ENCODE measurements at places on chromosomes 3 and 15.

DNA sequence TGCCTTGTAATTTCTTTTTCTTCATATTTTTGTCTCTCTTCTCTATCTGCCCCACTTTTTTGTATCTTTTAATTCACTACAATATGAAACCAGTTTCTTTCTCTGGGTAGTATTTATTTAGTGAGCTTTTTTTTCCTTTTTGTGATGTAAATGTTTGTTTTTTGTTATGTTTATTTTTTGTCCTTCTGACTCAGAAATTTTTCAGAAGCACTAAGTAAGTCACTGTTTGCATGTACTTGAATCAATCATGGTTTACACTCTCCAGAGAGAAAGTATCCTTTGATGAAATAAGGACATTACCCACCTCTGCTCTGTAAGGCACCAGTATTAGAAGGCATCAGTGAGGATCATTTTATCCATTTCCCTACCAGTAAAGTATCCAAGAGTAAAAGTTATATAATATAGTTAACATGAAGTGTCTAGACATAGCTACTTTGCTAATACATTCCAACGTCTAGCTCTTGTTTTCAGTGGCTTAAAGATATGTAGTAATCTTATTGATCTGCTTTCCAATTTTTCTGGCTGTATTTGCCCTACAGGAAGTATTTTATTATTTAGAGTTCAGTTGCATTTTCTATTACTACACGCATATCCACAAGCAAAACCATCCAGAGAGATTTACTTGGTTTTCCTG is 25.4 kb downstream of the FILIP1L start:
- no peak for DNase-seq

DNA sequence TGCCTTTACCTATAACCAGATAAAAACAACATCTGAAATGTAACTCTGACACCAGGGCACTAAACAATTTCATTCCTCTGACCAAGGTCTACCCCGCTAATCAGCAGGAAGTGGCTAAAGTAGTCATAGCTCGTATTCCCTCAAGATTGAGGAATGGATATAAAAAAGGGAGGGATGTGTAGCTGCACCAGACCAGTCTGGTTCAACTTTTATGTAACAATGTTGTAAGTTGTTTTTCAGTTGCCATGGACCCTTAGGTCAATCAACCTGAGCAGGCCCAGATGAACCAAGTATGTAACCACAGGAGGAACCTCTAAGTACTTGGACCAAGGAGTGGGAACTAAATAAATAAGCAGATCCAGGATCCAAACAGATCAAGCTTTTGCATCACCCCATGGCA is 28.4 kb upstream of the IFT57 start:
- DNase-seq, result no peak

GRCh38 chr3:181103605-181104004 is 114.1 kb upstream of the DNAJC19 start:
- DNase-seq, result no peak

- DNase-seq, result no peak
Measured at GRCh38 chr15:54803134-54803808, 393.5 kb downstream of the RSL24D1 start.

DNA sequence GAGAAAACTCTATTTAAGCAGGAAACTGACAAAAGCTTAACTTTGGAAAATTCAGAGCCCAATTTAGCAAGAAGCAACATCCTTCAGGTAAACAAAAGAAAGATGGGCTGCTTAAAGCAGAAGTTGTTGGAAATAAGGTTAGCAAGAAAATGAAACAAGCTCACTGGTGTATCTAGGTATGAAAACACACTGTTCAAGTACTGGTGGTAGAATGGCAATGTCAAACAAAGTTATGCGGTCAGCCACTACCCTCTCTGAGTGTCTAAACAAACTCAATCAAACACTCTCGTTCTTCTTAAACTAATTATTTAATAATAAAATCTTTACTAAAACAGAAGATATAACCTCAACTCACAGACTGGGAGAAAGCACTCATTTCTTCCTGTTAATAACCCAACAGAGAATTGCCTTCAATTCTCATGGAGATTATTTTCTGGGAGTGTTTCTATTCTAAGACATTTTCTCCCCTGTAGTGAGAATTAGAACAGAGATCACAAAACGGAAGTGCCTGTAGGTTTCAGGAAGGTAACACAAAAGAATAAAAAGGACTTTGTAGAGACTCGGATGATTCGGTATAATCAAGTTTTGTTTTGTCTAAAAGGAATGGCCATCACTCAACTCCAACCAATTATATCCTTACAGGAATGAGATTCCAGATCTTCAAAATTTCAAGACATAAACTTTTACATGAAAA is 28.9 kb downstream of the PRICKLE2 start:
- DNase-seq, result no peak

DNA sequence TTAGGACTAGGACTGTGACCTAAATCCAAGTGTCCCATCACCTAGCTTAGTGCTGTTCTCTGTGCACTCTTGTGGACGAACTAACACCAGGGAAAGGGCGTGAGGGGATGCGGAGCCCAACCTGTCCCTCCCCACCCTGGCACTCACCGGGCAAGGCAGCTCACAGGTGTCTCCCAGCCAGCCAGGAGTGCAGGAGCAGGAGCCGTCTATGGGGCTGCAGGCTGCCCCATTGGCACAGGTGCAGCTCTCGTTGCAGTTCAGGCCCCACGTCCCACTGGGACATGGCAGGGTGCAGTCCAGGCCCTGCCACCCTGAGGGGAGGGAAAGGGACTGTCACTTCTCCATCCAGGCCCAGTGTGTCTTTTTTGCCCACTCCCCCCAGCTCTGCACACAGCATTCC is 60.3 kb downstream of the RAB11A start:
- no peak for DNase-seq

DNA sequence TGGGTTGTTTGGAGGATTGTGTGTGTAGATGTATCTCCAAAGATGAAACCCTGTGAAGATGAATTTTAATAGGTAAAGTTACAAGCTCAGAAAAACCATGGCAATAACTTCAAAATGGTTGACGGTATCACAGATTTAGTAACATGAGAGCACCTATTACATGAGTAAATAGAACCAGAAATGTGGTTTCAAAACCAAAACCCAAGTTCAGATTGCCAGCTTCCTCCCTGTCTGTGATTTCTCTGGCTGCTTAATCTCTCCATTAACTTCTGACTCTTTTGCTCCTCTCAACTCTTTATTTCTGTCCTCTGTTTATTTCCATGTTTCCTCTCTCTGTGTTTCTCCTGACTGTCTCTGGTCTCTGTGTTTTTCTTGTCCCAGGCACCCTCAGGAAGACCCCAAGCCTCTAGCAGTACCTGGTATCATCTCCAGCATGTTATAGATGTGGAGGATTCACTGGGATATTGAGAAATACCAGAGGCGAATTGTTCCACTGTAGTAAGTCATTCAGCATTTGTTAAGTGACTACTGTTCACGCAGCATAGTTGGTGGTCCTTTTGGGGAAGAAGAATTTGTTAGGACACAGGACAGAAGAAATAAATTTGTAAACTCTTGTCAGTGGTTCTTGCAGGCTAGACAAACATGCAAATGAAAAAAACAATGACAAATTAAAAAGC is 138.8 kb downstream of the BBX start:
- no peak for DNase-seq

DNA sequence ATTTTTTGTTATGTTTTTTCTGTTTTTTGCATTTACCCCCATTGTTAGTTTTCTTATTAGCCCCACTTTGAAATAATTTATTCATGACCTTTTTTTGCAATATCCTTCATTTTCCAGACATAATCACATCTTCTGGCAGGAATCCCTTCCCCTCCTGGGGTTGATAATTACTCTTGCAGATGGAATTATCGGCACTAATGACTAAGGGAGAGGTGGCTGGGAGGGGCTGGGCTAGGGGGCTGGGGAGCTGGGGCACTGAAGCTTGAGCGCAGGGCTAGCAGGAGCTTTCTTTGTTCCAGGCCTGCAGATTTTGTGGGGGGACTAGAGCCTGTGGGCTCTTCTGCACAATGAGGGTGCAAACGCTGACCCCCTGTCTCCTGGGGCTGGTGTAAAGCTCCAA is 77.8 kb downstream of the RAB11A start:
- no peak for DNase-seq

DNA sequence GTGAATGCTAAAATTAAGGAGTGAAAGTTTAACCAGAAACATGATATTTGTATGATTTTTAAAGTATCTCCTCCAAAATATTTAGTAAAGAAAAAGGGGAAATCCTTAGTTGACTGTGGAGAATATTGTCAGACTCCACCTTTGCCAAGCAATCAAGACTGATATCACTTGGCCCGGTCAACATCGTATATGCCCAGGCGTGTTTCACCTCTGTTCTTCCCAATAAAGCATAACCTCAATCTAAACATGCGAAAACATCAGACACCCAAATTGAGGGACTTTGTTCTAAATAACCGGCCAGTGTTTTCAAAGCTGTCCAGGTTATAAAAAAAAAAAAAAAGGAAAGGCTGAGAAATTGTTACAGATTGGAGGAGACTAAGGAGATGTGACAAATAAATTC is 54.2 kb upstream of the PPP4R2 start:
- DNase-seq, result no peak

Data from left hindlimb (tissue), 1 donor.